ENCODE measurements at places on chromosomes 12 and 14.

GRCh38 chr12:121575952-121576625 lies 4.7 kb downstream of the KDM2B start:
- no peak for DNase-seq

- DNase-seq, result no peak
Measured at GRCh38 chr14:86310148-86310547, 780.2 kb downstream of the FLRT2 start.

DNA sequence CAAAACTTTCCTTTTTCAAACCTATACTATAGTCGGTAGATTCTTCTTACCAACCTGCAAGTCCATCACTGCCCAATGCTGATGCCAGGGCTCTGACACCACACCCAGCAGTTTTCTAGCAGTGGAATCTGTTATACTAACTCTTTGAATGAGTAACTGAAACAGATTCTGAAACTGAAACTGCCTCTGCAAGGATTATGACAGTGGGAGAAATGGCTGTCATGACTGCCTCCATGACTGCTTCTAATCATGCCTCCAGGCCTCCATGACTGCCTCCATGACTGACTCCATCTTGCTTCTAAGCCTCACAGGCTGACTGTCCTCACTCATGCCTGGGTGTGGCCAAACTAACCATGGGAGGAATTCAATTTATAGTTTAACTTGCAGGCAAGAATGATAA lies 29.4 kb upstream of the OXA1L start:
- no peak for DNase-seq

DNA sequence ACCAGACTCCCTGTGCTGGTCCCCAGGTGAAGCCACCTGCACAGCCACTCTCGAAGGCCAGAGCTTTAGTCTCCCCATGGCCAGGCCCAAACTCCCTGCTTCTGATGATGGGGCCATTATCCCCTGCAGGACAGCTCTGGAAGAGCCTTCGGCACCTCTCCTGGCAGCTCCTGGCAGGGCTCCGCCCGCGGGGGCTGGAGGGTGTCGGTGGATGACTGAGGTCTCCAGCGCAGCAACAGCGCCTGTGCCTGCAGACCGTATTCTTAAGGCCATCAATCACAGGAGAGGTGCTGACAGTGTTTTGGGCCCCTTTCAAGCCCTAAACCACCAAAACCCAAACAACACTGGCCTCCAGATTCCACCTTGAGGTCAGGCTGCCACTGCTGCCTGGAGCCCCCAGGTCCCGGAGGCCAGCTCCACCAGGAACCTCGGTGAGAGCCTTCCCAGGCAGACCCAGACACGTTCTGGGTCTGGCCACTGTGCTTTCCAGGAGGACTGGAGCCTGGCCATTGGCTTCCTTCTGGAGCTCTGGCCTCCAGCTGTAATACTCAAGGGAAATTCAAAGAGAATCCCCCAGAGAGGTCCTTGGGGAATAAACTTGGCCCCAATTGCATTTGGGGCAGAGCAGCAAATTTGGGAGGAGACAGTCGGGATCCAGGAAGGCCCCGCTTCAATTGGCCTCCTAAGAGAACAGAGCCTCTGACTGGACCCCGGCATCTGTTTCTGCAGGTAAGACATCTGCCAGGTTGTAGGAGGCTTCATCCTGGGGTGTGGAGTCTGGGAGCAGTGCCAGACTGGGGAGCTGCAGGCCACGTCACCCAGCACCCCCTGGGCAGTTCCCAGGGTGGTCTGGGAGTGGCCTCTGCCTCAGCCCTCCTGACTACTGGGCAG lies 210.6 kb upstream of the RTL1 start:
- DNase-seq, result no peak

- no peak for DNase-seq
Measured at GRCh38 chr14:64213086-64213485, 81.1 kb downstream of the ESR2 start.

DNA sequence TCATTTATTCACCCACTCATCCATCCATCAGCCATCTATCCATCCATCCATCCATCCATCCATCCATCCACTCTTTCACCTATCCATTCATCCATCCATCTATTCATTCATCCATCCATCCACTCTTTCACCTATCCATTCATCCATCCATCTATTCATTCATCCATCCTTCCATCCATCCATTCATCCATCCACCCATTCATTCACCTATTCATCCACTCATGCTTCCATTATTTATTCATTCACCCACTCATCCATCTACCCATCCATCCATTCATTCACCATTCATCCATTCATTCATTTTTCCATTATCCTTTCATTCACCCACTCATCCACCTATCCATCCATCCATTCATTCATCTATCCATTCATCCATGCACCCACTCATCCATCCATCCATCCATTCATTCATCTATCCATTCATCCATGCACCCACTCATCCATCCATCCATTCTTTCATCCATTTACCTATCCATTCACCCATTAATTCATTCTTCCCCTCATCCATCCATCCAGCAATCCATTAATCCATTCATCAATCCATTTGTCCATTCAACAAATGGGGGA lies 360.9 kb downstream of the ADGRD1 start:
- DNase-seq, result no peak

DNA sequence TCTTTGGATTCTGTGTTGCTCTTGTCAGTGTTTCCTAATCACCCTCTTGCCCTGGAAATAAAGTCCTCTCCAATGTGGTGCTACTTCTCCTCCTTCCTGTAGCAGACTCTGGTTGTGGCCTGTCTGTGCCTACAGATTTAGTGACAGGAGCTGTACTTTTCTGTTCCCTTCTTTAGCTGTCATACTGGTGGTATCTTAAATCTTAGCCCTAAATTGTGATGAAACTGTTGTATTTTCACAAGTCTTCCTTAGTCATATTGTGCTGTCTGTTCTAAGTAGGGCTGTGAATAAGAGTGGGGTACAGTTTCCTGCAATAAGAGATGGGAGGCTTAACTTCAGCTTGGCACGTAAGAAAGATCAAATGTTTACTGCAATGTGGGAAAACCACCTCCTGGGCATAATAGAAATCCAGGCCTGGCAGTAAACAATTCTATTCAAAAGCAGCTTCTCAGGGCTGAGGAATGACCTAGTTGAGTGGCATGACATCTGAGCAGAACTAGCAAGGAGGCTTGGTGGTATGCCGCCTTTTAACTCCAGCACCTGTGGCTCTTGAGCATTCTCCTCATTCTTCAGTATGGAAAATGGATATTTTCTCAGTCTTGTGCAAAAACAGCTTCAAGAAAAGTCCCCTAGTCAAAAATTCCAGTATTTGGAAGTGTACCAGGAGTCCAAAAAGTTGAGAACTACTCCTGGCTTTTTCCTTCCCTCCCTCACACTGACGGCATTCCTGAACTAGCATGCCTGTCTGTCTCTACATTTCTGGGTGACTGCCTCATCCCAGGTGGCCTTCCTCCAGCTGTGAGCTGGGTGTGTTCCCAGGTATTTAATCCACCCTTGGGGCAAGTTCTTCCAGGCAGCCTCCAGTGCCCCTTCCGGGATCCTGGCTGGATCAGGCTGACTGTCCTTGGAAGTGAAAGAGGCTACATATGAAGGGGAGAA lies 19.5 kb downstream of the ANO6 start:
- DNase-seq, result no peak

DNA sequence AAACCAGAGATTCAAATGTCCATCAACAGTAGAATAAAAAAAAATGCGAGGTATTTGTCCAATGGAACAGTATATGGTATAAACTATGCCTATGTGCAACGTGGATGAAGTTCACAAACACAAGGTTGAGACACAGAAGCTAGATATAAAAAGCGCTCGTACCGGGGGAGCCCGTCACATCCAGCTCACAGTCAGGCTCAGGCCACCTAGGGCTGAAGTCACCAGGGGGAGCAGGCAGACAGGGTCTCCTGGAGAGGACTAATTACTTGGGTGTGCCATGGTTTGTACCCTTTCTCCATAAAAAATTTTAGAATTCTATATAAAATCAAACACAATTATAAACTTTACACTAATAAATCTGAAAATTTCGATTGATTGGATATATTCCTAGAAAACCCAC lies 13.6 kb downstream of the AHNAK2 start:
- DNase-seq, result no peak

GRCh38 chr12:40431169-40431568 lies 206.4 kb downstream of the LRRK2 start:
- DNase-seq, result no peak

DNA sequence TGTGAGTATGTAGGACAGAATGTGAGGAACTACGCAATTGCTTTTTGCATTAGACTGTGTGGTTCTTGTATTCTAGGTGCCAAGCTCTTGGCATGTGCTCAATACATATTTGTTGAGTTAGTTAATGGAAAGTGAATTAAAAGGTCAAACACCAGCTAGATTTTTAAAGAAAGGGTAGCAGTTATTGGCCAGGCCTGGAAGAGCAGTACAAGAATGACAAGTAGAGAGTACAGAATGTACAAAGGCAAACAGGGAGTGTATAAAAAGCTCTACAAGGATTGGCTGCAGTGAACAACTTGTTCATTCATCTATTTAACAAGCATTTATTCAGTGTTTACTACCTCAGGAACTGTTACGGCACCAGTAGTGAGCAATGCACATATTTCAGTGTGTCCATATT lies 854.0 kb upstream of the SEL1L start:
- DNase-seq, result no peak
